ENCODE measurements at places on chromosomes 11 and 22.

DNA sequence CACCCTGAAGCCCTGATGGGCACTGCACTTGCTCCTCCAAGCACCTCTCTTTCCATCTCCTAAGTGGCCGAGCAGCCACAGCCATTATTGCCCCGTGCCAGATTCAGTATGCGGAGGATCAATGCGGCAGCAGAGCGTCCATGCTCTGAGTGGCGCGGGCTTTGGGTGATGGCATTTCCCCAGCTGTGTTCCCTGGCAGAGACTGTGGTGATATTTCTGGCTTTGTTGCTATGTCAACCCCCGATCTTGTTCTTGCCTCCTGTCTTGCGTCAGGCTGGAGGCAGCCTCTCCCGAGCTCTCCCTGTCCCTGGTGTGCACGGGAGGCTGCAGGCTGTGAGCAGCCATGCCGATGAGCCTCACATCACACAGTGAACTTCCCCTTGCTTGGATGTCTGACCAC, 1018.6 kb downstream of the TBC1D22A start:
- DNase-seq: no peak

- DNase-seq: peak; percentile 42
Measured at GRCh38 chr11:86068138-86068871, 579 bp downstream of the PICALM start.

DNA sequence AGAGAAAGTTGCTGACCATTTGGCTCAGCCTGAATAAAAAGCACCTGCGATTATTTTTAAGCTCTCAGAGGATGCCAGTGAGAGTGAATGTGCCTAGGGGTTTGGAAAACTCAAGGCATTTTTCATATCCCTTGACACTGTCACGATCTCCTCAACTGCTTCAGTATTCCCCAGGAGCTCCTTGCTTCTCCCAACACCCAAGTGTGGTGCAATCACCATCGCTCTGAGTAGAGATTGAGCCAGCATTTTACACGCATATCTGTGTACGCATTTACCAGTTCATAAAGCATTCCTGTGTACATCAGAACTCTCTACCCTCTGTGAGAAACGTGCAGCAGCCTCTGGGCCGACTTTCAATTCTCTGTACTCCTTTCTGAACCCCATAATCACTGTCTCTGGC, 1.3 kb downstream of the SRRD start:
- DNase-seq: no peak

DNA sequence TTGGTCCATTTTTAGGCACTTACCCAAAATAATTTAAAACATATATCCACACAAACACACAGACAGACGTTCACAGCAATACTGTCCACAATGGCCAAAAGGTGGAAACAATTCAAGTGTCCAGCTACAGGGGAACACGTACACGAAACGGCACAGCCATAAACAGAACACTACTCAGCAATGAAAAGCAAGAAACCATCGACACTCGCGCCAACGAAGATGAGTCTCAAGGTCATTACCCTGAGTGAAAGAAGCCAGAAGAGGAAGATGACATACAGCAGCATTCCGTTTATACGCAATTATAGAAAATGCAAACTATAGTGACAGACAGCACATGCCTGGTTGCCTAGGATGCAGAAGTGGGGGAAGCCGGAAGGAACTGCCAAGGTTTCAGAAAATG, 13.4 kb upstream of the COMT start:
- DNase-seq: no peak

GRCh38 chr11:35550374-35551036, 25.1 kb upstream of the PAMR1 start:
- no peak for DNase-seq

DNA sequence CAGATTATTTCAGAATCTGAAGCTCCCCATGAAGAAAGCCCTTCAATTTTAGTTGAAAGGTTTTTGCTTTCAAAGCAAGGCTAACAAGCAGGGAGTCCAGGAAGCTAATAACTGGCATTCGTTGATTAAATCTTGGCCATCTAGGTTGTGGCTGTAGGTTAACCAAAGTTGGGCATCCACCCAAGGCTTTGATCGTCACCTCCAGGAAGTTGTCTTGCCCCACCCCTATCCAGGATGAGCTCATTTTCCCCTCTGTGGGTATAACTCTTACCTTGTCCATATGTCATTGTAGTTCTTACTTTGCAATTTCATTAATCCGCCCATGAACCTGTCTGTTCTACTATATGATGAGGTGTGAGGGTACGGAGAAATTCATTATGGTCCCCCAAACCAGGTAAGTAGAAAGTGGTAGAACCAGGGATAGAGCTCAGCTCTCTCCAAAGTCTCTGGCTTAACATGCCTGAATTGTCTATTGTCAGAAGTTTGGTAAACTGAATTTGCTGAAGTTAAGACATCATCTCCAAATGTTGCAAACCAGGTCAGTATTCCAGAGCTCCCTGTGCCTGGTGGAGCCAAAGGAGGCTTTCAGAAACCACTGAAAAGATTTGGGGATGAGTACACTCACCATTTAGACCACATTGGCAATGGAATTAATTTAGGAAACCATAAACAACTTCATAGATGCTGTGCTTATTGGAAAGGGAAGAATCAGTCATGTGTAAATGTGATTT, 97.1 kb downstream of the CD44 start:
- no peak for DNase-seq

DNA sequence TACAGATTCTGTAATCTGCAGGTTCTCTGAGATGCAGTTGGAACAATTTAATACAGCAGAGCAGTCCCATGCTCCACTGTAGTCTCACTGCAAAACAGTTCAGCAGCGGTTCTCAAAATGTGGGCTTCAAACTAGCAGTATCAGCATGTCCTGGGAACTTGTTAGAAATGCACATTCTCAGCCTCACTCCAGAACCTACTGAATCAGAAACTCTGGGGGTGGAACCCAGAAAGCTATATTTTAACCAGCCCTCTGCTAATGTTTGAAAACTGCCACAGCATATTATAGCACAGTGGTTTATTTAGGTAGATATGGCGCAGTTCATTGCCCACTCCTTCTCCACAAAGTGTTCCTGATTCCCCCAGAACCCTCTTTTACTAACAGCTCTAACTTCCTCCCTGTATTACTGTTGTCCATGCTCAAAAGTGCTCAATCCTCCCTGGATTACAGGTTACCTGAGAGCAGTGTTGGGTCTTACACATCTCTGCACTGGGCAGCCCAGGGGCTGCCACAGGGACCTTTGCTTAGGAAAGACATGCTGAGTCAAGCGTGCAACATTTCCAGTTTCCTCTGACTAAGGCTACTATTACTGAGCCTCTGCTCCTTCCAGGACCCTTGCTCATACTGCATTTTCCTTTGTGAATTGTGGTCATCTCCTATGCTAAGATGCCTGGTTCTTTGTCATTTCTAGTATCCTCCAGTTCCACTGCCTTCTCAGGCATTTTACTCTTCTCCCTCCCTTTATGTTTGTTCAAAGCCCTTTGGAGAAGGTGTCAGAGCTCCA, 7.7 kb upstream of the DGAT2 start:
- DNase-seq: no peak

DNA sequence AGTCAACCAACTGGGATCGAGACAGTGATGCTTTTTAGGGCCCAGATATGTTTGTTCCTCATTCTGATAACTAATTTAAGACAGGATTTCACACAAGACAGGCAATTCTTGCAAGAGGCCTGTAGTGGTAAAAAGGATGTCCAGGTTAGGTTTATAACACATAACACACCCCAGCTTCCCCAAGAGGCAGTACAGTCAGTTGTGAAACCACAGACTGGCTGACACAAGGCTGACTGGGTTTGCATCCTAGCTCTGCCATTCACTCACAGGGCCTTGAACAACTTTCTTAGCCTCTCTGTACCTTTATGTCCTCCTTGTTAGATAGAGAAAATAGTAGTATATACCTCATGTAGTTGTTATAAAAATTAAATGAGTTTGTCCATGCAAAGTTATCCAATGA, 55.0 kb upstream of the PTH start:
- DNase-seq: no peak

GRCh38 chr11:381501-382072, 12.3 kb downstream of the B4GALNT4 start:
- no peak for DNase-seq
